ENCODE measurements at places on chromosomes 11 and 22.

DNA sequence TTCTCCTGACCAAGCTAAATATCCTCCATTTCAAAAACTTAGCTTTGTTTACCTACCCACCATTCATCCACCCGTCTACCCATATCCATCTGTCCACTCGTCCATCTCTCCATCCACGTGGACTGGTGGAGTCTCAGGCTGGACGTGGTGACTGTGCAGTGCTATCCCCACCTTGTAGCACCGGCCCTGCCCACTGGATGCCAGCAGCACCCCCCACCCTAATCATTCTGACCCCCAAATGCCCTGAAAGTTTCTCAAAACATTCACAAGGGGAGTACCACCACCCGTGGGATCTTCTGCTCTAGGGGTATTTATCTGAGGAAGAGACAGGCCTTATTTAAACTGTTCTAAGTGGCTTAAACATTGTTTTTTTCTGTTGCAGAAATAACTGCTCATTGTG lies 206.4 kb downstream of the TBC1D22A start:
- DNase-seq: no peak

DNA sequence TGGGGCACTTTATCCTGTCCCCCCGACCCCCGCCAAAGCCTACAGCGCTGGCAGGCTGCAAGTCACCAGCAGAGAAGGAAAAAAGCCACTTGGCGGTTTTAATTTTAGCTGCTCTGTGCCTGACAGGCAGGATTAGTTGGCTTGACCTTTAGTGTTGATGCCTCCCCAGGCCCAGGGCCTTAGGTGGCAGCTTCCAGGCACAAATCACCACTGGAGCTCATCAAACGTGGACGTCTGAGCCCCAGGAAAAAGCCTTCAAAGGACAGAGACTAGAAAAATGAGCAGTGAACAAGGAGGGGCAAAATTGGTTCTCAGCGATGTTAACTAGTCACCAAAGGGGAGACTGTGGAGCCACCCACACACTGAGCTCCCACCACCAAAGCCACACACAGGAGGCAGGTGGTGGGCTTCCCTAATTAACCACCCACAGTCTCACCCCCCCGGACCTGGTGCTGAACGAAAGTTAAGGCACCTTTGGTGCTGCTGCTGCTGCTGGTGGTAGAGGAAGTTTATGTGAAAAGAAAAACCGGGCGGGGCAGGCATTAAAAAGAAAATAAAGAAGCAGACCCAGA lies 4.4 kb upstream of the PYGM start:
- no peak for DNase-seq

DNA sequence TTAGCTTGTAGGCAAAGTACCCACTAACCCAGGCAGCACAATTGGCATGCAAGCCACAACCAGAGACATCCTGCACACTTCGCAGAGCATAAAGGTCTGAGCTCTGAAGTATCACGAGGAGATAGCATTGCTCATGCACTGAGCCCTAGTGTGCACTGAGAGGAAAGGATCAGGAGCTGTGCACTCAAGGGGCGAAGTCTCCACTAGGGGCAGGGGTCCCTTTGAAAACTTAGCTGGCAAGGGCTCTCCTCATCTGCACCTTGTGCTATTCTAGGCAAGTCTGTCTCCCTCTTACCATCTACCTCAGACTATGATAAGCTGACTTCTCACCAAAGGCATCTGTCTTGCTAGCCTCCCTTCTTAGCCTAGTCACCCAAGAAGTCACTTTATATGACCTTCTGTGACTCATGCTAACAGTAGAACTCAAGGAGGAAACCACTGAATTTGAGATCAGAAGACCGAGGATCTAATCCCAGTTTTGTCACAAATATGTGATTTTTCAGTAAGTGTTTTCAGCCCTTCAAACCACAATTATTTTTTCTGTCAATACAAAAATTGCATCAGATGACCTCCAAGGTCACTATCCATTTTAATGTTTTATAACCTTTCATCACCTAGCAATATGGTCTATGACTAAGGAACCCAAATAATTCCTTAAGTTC lies 1078.0 kb downstream of the NTM start:
- no peak for DNase-seq

DNA sequence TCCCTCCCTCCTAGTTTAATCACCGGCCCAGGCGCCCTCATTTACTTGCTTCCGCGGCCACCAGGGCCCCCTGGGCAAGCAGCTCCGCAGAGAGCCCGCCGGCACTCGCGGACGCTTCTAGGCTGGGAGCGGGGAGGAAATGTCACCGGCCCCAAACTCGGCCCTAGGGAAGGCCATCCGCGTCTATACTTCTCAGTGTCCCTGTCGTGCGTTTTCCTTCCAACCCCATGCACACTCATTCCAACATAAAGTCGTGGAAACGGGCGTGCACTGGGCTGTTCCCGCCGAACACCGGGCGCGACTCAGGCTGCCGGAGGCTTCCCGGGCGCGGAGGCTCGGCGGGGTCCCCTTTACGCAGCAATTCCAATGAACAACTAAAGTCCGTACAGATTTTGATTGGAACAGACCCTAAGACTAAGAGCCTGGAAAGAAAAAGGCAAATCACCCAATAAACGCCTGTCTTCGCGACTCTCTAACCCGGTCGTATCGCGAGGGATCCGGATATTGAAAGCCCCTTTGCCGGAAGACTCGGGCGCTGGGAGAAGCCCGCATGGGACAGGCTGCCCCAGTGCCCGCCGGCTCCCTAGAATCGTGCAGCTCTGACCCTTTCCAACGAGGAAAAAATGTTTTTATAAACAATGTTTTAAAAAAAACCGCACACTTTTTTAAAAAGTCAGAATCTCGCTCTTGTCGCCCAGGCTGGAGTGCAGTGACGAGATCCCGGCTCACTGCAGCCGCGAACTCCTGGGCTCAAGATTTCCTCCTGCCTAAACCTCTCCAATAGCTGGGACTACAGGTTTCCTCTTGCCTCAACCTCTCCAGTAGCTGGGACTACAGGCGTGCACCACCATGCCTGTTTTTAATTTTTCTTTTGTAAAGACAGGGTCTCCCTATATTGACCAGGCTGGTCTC lies 1.3 kb upstream of the BARX2 start:
- DNase-seq: no peak

- DNase-seq: no peak
These were observed 26.9 kb upstream of the HTR3A start for GRCh38 chr11:113947994-113948393.

DNA sequence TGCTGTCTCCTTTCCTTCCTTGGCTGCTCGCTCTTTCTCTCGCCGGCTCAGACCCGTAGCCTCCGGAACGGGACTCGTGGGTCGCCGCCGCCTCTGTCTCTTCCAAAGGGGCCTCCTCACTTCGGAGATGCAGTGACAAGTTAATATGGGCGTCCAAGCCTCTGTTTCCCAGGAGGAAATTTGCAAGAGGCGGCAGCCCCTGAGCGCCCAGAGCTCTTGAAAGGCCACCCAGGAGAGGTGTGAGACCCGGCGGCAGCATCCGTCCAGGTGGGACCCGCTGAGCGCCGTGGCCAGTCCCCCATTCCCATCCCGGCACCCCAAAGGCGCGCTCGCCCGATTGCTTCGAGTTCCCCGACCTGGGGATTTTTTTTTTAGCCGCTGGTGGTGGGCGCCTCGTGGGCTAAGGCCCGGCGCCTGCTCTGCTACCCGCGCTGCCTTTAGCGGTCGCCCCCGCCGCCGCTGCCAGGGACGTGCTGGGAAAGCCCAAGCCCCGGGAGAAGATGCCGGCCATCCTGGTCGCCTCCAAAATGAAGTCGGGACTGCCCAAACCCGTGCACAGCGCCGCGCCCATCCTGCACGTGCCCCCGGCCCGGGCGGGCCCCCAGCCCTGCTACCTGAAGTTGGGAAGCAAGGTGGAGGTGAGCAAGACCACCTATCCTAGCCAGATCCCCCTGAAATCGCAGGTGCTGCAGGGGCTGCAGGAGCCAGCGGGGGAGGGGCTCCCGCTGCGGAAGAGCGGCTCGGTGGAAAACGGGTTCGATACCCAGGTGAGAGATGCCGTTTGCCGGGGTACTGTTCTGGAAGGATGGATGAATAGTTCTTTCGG lies 772 bp downstream of the NAV2 start:
- DNase-seq: no peak

DNA sequence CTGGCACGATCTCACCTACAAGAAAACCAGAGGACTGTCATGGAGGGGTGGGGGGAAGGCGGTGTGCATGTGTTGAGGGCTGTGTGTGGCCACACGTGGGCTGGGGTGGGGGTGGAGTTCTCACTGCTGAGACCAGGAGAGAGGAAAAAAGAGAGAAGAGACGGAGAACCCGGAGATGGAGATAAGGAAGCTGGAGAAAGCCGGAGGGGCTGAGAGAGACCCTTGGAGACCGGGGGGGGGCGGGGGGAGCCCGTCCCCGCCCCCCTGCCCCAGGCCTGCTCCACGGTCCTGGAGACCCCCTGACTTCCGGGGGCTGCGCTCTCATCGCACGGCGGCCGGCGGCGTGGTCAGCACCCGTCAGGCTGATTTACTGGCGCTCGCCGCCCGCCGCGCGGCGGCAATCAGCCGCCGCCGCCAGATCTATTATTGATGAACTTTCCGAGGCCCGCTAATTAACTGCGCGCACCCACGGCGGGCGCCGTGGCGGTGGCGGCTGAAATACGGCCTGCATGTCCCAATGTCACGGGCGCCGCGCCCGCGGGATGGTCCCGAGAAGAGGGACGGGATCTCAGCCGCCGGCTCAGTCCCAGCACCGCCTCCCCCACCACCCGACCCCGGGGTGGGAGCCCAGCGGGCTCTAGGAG lies 187.4 kb downstream of the MN1 start:
- no peak for DNase-seq

- no peak for DNase-seq
These were observed 3.3 kb upstream of the CARD10 start for GRCh38 chr22:37522482-37522881.

GRCh38 chr11:5983443-5983842 lies 3.3 kb downstream of the OR52L1 start:
- no peak for DNase-seq

DNA sequence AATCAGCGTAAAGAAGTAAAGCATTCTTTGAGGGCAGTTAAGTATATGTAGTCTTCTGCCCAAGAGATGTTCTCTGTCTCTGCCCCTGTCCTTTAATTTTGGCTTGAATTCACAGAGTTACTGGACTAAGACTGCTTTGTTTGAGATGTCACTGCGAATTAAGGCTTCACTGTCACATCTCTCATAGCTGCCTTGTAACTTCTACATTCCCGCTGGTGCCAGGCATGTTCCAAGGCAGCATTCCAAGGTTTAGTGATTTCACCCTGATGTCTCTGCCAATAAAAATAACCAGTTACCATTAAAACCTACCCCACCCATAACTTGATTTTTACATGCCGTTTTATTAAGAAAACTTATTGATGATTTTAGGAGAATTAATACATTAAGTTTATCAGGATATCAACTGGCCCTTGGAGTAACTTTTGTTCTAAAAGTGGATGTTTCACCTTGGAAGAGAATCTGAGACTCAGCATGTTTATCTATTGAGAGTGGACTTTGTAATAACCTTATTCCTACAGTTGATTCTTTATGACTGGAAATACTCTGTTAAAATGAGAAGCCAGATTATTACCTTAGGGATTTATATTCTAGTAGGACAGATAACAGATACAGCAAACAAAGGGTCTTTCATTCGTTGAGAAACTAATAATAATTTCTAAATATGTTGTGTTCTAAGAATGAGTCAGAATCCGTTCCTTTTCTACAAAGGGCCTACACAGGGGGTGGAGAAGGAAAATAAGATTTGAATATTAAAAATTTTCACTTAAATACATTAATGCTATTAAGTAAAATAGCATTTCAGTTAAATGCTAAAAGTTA lies 110.2 kb downstream of the UVRAG start:
- DNase-seq: no peak

GRCh38 chr11:108435066-108435465 lies 32.3 kb downstream of the C11orf65 start:
- no peak for DNase-seq

DNA sequence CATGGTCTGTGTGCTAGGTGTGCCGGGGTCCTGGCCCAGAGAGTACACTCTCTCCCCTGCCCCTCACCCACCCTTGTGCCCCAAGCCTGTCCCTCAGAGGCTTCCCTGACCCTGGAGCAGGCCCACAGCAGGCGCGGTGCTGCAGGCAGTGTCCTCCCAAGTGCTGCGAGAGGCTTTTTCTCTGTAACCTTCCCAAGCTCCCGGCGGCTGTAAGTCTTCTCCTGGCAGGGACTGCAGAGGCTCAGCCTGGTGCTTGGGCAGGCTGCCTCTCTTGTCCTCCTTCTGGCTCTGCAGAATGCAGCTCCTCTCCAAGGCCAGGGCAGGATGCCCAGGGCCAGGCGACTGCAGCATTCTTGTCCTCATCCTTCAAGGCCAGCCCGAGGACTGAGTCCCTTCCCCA lies 15.9 kb downstream of the RFPL1 start:
- DNase-seq: no peak

DNA sequence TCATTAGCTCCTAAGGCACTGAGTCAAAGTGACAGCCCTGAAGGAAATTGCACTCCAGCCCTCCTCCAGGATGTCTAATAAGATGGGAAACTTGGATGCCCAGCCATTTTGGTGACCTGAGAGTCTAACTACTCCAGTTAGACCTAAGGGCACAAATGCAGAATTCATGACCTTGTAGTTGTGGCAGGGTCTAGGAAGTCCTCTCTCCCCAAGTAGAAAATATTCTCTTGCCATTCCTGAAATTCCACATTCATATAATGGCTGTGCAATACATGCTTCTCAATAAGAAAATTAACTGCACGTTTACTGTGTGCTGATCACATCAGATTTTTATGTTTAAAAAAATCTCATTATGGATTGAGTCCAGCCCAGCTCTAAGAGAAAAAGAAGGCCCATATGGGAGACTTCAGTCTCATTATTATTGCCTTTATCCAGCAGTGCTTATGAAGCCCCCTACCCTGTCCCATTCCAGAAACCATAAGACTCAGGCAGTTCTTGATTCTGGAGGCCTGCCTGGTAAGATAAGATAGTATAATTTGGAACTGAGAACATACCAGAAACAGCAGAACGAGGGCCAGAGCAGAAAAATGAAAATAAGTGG lies 133.7 kb upstream of the LDLRAD3 start:
- no peak for DNase-seq

DNA sequence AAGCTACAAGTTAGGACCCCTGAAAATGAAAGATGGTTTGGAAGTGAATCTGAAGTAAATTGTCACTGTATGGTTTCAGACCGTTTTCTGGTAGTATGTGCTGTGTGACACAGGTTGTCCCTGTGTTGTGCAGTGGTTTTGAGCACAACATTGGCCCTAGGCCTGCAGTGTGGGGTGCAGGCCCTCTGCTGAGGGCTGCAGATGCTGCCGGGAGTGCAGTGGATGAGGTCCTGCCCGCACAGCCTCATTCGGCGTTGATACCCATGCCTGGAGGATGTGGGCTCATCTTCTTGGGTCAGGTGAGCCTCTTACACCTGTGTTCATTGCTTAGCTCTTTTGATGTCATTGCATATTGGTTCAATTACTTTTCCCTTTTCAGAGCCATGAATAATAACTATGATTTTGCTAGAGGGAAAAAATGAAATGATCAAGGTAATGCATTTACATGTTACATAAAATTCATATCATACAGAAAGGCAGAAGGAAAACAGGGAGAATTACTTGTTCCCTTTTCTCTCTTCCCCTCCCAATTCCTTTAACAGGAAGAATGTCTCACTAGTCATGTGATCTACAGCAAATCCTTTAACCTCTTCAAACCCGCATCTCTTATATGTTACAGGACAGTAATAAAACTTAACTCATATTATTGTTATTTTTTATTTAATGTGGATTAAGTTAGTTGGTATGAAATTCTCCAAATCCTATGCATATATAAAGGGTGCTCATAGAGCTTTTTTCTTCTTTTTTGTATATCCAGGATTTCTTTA lies 48.7 kb downstream of the PTPRJ start:
- no peak for DNase-seq

GRCh38 chr11:69167916-69168691 lies 12.4 kb downstream of the SMIM38 start:
- DNase-seq: no peak

- no peak for DNase-seq
These were observed 35.9 kb downstream of the RPL3 start for GRCh38 chr22:39283322-39284141.
